ENCODE measurements at places on chromosomes 11 and 22. TPM values are rescaled to one million over a fixed set of nuclear protein-coding genes. Genes with fewer than 3 reads are reported as not detected.

The TTC36 gene
- 1.9 TPM for total RNA-seq

The OR4A16 gene
- total RNA-seq: not detected

GRCh38 chr22:36741968-36742367 is 34.0 kb downstream of the IFT27 start:
- H3K27me3 ChIP-seq: peaks cover 19% of the 10 kb centered on the region
- peak; percentile 20 for DNase-seq
- H3K36me3 ChIP-seq: no peaks in the 10 kb centered on the region

- no peak for DNase-seq
- peak overlapping the region; percentile 35 for H3K4me3 ChIP-seq
- peaks cover 80% of the 10 kb centered on the region for H3K27me3 ChIP-seq
- peaks cover 23% of the 10 kb centered on the region for H3K4me1 ChIP-seq
These were observed 2.2 kb downstream of the PHF21B start for GRCh38 chr22:45007391-45008185.

GRCh38 chr11:70192666-70193410 is 10.3 kb upstream of the FADD start:
- H3K4me3 ChIP-seq: no peak overlapping the region
- DNase-seq: no peak
- H3K27ac ChIP-seq: no peak overlapping the region
- H3K36me3 ChIP-seq: no peaks in the 10 kb centered on the region
- no peaks in the 10 kb centered on the region for H3K27me3 ChIP-seq

GRCh38 chr11:14259186-14259784 is 99.7 kb downstream of the RRAS2 start:
- H3K27ac ChIP-seq: no peak overlapping the region
- no peak overlapping the region for H3K4me3 ChIP-seq
- peaks cover under 1% of the 10 kb centered on the region for H3K36me3 ChIP-seq
- H3K27me3 ChIP-seq: no peaks in the 10 kb centered on the region
- no peak for DNase-seq
- H3K4me1 ChIP-seq: peaks cover 14% of the 10 kb centered on the region
